Activated naive CD4-positive, alpha-beta T cell treated with Interleukin-2 at 50 U/mL for 16 hours (primary cell): ENCODE measurements at places on chromosomes 7 and 10.

GRCh38 chr7:123916240-123916724 lies 8.8 kb upstream of the SPAM1 start:
- DNase-seq: no peak

DNA sequence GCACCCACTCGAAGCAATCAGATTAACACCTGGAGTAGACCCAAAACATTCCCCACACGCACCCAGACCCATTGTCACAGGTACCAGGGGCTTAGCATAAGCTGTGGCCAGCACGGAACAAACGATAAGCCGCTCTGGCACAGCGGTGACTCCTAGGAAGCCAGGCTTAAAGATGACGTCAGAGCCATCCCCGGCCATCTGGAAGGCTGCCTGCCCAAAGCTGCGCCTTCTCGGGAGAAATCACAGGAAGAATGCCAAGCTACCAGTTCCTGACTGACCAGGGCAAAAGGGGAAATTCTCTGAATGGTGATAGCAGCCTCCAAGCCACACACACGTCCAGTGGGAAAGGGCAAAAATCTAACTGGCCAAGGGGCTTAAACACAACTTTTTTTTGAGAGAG lies 13.0 kb upstream of the WIPI2 start:
- DNase-seq: no peak

GRCh38 chr10:132122097-132122861 lies 56.5 kb downstream of the JAKMIP3 start:
- no peak for DNase-seq

GRCh38 chr7:156942708-156943090 lies 6.8 kb upstream of the NOM1 start:
- DNase-seq: no peak
